Stimulated activated naive CD4-positive, alpha-beta T cell (primary cell): ENCODE measurements at places on chromosomes 4 and X.

DNA sequence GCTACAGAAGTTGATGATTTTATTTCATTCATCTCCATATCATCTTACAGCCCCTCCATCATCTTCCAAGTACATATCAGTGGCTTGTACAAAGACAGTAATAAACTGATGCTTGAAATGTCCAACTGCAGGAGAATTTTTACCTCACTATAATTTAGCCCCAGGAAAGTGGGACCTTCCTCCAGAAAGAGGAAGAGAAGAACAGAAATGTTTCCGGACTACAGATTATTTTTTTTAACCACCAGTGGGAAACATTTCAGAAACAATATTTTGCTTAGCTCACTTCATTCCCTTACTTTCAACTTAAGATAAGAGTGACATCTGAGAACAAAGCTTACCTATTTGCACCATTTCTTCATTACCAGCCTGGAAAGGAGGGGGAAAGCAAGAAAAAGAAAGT, 2.0 kb downstream of the ADAMTS3 start:
- DNase-seq, result no peak

GRCh38 chrX:140434347-140434746, 70.5 kb downstream of the SOX3 start:
- no peak for DNase-seq

DNA sequence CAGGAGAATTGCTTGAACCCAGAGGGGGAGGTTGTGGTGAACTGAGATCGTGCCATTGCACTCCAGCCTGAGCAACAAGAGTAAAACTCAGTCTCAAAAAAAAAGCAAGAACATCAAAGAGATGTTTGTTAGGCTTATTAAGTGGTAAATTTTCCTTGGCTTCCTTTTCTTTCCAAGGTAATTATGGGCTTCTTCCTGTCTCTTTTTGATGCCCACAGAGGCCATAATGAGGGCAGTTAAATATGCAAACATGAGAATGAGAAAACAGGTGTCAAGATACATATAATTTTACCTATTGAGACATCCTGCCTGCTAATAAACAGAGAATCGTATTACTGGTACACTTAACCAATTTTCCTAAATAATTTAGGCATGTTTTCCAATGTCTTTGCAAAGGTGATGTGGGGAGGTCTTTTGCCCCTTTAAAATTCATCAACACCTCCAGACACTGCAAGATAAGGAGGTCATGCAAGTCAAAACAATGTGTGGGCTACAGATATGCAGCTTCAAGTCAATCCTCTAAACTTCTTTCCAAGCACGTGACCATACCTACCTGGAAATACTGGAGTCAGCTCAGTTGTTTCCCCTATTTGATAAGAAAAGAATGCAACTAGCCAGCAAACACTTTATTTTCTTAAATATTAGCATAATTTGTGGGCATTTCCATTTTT, 2.7 kb downstream of the SLC39A8 start:
- no peak for DNase-seq

GRCh38 chrX:71082124-71082647, 13.5 kb upstream of the FOXO4 start:
- DNase-seq, result no peak

DNA sequence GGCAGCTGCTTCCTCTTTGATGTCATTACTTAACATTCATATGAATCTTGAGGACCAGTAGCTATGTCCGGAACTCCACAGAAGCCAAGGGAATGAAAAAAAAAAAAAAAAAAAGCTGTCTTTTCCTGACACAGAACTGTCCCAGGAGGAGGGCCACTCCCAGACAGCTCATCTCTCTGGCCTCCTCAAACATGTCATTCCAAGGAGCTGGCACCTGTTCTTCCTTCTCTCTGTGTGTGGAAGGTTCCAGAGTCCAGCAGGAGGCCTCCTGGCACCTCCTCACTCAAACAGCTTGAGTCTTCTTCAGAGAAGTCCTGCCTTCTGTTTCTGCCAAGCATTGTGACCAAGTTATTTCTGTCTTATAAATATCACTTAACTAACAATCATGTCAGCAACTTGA, 458.5 kb downstream of the AFF2 start:
- DNase-seq, result no peak

- DNase-seq, result no peak
These were observed 68.2 kb downstream of the FUNDC1 start for GRCh38 chrX:44474410-44474809.

DNA sequence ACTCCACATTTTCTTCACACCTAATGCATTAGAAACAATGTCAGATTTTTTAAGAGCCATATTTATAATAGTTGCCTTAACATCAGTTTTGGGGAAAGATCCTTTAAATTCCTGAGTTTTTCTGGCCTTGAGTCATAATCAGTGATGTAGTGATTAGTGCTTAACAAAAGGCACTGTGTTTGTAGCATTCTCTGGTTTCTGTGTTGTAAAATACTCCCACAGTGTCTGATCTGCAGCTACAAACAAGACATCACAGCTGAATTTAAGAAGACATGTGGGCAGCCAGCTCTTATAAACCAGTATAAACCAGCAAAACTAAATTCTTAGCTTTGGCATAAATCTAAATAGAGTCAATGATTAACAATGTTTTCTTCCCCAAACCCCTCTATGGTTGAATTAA, 233.8 kb downstream of the FSTL5 start:
- DNase-seq, result no peak

GRCh38 chr4:7127576-7127975, 59.7 kb upstream of the GRPEL1 start:
- DNase-seq, result no peak

DNA sequence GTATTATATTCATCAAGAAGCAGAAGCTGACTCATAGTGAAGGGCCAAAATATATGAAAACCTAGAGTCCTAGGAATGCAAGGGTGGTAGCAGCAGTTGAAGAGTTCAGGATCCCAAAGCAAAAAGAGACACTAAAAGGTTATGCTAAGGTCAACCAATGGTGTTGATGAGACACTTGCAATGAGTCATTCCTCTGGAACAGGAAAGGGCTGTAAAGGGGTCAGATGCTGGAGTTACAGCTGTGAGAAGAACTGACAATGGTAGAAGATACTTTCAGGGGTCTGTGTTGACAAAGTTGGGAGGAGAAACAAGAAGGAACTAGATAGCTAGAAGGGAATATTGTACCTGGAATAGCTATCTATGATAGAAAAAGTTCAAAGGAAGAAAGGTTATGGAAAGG, 47.5 kb downstream of the ZGRF1 start:
- no peak for DNase-seq

- no peak for DNase-seq
These were observed 176.9 kb upstream of the ARHGEF9 start for GRCh38 chrX:63961964-63962363.

DNA sequence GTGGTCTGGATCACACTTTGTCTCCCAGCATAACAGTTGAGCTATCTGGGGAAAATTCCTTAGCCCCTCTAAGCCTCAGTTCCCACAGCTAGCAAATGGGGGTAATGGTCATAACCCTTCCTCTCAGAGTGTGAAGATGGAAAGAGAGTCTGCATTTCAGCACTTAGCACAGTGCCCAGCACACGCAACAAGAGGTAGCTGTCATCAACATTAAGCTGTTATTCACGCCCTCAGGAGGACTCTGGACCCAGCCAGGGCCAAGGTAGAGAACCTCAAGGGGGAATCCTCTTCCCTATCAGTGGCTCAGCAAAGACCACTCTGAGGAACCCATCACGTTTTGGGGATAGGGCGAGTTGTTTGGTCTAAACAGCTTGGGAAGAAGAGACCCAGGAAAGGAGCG, 258.6 kb downstream of the FBXW7 start:
- DNase-seq, result no peak

DNA sequence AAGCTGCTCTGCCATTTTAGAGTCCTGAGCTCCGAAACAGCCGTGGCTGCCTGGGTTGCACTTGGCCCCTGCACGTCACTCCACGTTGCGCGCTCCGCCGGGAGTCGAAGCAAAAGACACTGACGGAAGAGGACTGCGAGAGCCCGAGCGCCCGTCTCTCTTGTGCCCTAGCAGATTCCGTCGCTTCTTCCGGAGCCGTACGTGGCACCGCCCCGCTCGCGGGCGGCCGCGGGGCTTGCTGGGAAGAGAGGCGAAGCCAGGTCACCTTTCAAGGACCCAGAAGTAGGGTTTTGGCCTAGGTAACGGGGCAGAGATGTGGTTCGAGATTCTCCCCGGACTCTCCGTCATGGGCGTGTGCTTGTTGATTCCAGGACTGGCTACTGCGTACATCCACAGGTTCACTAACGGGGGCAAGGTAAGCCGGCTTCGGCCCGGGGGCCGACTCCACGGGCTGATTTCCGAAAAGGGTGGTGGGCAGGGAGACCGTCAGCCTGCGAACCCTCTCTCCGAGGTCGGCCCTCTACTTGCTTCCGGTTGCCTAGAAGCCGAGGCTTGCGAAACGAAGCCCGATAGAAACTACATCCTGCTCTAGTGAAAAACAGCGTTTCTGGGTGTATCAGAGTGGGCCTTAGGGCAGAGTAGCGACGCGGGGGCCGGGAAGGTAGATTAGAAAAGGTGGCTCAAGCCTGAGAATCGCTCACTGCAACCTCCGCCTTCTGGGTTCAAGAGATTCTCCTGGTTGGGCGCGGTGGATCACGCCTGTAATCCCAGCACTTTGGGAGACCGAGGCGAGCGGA, at the start of the genes NDUFA1 and RNF113A:
Gene NDUFA1 (plus strand): TSS at position 234 of the 797 bp plus-strand sequence. CDS start 80 bp downstream, at position 314.
Gene RNF113A (minus strand): TSS at position 135 of the 797 bp plus-strand sequence. CDS start 120 bp downstream, at position 15.
- DNase-seq, result peak; percentile 80

GRCh38 chrX:44698357-44698756, 145.5 kb upstream of the DUSP21 start:
- DNase-seq, result no peak

DNA sequence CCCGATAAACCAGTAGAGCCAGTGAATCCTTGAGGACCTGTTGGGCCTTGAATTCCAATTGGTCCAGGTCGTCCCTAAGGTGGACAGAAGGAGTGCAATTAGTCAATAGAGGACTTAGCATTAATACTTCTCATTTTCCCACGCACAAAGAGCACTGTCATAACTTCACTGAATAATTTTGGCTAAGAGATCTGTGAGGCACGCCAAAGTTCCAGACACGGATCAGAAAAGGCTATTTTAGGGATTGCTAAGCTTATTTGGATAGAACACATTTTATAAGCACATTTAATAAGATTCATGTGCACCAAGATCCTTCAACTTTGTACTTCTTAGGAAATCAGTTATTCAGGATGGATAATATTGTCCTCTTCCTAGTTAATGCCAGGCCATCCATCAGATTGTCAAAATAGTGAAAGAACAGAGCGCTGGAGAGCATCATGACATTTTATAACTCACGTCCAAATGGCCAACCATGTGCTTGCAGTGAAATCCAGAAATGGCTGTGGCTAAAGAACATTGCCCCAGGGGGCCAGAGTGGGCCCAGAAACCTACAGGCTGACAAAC, 129.8 kb downstream of the ATG4A start:
- no peak for DNase-seq

GRCh38 chr4:7212101-7212674, 19.9 kb downstream of the SORCS2 start:
- no peak for DNase-seq

GRCh38 chrX:48520976-48521352, 644 bp upstream of the EBP start:
- no peak for DNase-seq

DNA sequence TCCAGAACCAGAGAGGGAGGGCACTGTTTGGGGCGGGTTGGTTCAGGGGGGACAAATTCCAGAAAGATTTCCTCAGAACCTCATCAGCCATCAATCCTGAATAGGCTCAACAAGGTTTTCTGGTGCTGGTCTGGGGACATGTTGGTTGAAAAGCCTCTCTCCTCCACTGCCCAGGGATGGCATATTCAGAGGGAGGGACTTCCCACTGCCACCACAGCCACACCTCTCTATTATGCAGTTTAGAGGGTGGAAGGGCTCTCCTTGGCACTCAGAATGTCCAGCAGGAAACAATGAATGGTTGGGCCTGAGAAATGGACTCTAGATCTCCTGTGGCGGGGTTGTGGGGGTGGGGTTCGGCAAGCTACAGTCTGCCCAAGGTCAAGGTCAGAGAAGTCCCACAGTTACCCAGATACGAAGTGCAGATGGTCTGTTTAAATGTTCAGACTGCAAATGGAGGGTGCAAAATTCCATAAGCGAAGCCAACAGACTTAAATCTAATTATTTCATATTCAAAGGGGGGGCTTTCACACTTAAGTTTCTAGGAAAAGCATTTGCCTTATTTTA, 70.7 kb downstream of the LEF1 start:
- DNase-seq, result no peak

DNA sequence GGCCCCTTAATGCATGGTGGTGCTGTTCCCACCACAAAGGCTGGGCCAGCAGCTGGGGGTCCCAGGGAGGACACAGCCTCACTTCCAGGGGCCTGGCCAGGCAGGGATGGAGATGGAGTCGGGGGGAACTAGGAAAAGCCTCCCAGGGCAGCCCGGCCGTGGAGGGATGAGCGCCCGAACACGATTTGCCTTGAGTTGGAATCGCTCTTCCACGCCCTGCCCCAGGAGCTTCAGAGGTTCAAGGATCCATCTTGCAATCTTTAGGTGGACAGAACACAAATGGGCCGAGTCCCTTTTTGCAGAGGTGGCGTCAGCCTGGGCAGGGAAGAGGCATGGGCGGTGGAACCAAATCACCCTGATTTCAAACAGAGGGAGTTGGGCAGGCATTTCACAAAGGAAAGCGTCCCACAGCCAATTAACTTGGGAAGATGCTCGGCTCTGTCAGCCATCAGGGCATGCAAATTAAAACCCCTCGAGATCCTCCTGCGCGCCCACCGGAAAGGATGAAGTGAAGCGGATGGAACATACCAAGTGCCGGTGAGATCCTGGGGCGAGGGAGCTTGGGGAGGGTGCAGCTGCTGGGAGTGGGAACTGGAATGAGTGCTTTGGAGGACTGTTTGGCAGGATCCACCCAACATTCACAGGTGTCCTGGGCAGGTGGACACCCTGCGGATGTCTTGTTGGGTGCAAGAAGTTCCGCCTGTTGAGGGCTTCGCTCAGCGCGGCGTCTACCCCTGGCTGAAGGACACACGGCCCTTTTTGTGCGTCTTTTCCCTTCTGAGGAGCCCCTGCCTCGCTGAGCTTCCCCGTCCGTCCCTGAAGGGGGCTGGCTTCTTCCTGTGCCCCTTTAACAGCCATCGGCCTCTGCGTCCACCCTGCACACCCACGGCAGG, 75.7 kb downstream of the HTRA3 start:
- DNase-seq, result no peak

DNA sequence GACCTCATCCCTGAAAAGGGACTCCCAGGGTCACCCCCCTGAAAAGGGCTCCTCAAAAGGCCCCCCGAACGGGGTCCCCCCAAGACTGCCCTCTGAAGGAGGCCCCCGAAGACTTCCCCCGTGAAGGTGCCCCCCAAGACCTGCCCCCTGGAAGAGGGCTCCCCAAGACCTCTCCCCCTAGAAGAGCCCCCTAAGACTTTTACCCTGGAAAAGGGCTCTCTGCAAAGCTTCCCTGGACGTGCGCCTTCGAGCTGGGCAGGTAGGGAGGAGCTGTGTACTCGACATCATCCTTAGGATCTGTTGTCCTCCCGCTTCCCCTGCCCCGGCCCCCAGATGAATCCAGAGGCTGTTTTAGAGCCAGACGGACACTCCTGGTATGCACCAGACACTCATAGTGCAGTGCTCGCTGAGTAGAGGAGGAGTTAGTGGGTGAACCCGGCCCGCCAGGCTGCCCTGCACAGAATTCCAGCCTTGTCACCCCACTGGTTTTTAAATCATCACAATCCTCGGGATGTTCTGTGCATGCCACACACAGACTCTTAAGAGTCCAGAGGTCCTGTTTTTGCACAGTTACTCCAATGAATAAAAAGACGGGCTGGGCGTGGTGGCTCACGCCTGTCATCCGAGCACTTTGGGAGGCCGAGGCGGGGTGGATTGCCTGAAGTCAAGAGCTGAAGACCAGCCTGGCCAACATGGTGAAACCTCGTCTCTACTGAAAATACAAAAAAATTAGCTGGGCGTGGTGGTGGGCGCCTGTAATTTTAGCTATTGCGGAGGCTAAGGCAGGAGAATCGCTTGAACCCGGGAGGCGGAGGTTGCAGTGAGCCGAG, 5.7 kb upstream of the SLC25A6 start:
- no peak for DNase-seq
